ENCODE measurements at places on chromosomes 5 and 9.

DNA sequence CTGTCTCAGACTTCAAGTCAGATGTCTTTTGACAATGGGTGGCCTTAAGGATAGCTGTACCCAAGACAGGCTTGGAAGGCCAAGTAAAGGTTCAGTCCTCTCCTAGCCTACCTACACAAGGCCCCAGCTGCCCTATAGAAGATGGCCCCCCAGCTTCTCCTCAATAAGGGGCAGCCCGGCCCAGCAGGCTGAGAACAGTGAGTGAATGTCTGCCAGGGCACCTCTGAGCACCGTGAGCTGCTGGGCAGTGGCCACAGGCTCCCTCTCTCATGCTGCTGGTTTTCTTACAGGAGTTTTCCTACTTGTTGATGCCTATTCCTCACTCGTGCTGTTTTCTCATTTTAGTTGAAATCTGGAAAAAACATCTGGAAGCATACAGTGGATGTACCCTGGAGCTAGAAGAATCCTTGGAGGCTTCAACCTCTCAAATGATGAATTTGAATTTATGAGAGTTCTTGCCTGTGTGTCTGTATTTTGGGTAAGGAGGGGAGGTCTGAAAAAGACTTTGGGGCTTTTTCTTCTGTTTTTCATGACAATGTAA, 40.1 kb downstream of the SECISBP2 start:
- DNase-seq: no peak

- no peak for DNase-seq
These were observed 35.2 kb downstream of the MTRR start for GRCh38 chr5:7904170-7904569.

- DNase-seq: no peak
These were observed 90.7 kb upstream of the ADRA1B start for GRCh38 chr5:159825551-159826051.

GRCh38 chr9:97774673-97775072, 77.5 kb upstream of the XPA start:
- no peak for DNase-seq

DNA sequence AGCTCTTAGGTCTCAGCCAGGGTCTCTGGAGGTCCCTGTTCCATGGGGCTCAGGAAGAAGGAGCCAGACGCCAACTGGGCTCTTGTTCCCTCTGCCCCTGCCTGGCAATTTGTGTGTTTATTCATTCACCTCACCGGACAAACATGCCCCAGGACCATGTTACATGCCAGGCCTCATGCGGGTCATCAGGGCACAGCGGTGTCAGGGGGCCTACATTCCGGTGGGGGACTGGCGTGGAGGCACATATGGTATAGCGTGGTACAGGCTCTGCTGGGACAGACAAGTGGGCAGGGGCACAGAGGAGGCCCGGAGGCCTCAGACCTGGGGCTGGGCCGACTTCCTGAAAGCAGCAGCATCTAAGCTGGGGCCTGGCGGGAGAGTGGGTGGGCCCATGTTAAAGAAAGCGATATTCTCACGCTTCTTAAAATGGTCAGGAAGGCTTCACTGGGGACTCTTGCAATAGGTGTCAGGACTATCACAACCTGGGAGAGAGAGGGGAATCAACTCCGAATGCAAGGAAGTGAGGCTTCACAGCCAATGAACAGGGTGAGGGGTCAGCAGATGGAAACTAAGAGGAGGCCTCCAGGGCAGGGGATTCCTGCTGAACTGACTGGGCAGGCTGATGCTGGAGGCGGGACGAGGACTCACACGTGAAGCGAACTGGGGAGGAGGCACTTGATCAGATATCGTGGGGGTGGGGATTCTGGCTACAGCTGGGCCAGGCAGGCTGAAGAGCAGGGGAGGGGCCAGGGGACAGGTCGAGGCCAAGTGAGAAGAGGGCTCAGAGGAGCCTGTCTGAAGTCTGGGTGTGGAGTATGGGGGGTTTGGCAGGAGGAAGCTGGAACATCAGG, 41.9 kb downstream of the NCS1 start:
- DNase-seq: no peak

DNA sequence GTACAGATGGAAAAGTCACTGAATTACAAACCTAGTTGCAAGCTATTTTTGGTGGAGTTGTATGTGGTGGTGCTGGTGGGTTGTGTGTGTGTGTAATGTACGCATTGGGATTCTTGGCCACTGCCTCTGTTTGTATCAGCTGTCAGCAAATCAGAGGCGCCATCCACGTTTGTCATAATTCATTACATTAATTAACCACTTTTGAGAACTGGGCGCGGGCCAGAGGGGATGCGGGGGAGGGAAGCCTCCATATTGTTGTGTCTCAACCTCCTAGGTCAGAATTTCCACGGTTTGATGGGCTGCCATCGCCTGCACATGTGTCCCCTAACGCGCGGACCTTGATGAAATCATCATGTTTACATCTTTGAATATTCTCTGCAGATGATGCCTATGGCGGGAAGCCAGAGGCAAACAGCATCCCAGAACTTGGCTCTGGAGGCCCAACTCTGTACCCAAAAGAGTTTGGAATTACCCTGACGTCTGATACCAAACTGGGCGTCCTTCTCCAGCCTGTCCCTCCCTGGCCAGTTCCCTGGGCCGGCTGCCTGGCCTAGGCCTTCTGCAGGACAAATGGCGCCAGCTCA, 54.9 kb downstream of the FGF18 start:
- DNase-seq: no peak

DNA sequence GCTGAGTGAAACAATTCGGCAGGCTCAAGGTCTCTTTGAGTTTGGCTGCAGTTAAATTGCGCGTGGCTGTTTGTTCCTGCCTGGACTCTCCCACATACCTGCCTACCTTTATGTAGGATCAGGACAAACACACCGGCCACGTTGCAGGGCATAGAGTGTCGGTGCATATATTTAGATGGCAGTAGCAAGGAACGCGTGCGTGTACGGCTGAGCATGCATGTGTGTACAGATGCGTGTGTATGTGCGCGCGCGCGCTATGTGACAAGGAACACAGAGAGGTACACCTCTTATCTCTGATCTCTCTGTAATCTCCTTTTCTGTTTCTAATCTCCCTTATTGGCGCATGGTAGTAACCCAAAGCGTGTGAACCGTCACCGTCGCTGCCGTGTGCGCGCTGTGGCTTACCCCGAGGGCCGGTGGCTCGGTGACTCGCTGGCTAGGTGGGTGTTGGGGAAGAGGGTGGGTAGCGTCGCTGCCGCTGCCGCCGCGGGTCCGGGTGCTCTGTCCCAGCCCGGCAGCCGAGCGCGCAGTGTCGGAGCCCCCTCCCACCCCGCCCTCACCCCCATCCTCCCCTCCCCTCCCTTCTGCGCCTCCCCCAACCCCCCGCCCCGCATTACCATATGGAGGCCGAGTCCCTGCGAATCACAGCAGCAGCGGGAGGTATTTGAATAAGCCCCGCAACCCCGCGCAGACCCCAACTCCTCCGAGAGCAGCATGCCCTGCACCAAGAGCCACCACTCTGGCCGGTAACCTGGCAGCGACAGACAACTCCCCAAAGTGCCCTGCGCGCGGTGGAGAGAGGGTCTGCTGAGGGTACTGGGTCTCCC, 204.8 kb downstream of the MEF2C start:
- no peak for DNase-seq

GRCh38 chr5:94857111-94857510, 238.6 kb downstream of the SLF1 start:
- DNase-seq: no peak

DNA sequence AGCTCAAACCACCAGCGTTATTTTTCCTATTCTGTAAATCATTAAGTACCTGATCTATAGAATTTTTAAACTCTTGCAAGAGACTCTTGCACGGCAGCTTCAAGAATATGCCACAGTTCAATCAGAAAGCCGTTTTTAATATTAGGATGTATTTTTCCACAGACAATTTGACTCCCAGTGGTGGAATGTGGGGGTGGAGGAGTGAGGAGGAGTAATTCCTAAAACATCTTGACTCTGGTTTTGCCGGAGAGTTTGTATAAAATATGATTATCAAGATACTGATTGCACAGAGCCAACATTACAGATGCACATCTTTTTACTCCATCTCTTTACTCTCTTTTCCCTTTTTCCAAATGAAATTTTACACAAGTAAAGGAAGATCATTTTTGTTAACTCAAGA, 288.3 kb downstream of the ENC1 start:
- no peak for DNase-seq

DNA sequence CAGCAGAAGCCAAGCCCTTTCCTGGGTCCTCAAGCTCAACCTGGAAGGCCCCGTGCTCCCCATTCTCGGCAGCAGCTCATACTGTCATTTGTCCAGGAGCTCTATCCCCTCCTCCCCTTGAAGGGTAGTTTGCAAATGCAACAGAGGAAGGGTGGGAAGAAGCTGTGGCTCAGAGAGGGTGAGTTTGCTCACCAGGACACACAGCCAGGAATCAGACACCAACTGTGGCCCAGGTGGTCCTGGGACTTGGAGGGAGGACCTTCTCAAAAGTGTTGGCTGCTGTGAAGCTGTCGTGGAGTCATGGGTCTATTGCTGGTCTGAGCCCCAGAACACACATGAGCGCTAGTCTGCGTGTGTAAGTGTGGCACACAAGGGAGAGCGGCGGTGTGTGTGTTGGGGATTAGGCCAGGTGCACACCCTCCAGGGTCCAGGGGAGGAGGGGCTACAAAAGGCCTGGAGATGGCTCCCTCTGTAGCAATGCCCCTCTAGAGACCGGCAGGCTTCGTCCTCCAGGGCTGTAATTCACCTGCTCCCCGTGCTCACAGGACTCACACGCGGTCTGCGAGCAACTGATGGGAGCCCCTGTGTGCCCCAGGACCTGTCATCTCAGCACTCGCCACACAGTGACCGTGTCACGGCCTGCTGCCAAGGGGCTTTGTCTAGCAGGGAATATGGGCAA, 8.2 kb upstream of the RPS14 start:
- no peak for DNase-seq

GRCh38 chr9:111925784-111926183, 29.2 kb downstream of the UGCG start:
- DNase-seq: no peak

DNA sequence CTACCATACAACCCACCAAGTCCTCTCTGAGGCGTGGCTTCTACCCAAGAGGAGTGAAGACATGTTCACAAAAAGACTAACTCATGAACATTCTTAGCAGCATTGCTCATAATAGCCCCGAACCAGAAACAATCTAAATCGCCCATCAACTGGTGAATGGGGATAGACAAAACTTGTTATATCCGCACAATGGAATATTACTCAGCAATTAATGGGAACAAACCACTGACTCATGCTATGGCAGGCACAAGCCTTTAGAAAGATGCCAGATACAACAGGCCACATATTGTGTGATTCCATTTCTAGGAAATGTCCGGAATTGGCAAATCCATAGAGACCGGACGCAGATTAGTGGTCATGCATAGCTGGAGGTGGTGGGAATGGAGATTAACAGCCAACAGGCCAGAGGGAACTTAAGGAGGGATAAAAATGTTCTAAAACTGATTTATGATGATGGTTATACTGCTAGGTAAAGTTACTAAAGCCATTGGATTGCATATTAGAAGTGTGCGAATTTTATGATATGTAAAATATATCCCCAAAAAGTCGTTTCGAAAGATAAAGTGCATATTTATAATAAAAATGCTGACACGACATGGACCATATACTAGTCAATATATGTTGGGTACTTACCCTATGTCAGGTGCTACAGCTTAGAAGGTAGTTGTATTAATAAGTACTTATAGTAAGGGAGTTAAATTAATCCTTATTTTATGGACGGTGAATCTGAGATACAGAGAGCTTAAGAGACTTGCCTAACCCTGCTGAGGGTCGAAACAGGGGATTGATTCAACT, 55.4 kb downstream of the LHX2 start:
- no peak for DNase-seq

- DNase-seq: no peak
These were observed 70.7 kb downstream of the CETN3 start for GRCh38 chr5:90338712-90339372.

GRCh38 chr5:74426506-74426905, 214.0 kb downstream of the ENC1 start:
- DNase-seq: no peak

- DNase-seq: no peak
These were observed 10.0 kb upstream of the PLK2 start for GRCh38 chr5:58469896-58470295.

DNA sequence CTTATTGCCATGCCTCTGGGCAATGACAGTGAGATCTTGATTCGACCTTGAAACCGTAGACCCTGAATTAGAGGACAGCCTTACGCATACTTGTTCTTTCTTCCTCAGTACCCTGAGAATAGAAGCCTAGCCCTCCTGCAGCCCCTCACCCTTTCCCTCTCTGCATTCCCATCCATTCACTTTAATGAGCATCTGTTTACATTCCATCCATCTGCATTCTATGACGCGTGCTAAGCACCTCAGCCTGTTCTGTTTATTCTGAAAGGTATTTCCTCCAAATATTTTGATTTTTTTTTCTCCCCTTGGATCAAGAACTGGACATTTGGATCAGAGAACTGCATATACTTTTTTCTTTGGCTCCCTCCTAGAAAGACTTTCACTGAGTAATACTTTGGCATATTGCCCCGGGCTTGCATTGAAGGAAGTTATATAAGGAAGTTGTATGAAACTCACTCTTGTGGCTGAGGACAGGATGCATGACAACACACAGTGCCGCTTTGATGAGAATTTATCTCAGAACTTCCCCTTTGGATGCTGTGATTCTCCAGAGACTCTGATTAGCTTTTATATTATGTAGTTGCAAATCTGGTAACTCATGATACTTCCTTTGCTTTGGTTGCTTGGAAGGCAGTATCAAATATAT, 15.7 kb downstream of the TMEM8B start:
- no peak for DNase-seq

DNA sequence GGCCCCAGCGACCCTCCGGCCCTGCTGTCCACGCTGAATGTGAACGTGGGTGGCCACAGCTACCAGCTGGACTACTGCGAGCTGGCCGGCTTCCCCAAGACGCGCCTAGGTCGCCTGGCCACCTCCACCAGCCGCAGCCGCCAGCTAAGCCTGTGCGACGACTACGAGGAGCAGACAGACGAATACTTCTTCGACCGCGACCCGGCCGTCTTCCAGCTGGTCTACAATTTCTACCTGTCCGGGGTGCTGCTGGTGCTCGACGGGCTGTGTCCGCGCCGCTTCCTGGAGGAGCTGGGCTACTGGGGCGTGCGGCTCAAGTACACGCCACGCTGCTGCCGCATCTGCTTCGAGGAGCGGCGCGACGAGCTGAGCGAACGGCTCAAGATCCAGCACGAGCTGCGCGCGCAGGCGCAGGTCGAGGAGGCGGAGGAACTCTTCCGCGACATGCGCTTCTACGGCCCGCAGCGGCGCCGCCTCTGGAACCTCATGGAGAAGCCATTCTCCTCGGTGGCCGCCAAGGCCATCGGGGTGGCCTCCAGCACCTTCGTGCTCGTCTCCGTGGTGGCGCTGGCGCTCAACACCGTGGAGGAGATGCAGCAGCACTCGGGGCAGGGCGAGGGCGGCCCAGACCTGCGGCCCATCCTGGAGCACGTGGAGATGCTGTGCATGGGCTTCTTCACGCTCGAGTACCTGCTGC, 839 bp downstream of the KCNV2 start:
- no peak for DNase-seq

Data from stimulated activated CD8-positive, alpha-beta memory T cell treated with anti-CD3 and anti-CD28 coated beads, Interleukin-2, amount 100 ng/mL, for 1 hour (primary cell).